Motor neuron (in vitro differentiated cells): ENCODE measurements at places on chromosomes 16 and 17. TPM values are rescaled to one million over a fixed set of nuclear protein-coding genes. Genes with fewer than 3 reads are reported as not detected.

Gene SPNS2
- 8.7 and 9.1 TPM in 2 replicates for total RNA-seq

Gene AXIN2
- 8.7 and 9.7 TPM in 2 replicates for total RNA-seq

Gene BAIAP3
- total RNA-seq, result 5.4 and 5.6 TPM in 2 replicates

Gene C16orf96
- total RNA-seq, result 0.35 and 0.49 TPM in 2 replicates

DNA sequence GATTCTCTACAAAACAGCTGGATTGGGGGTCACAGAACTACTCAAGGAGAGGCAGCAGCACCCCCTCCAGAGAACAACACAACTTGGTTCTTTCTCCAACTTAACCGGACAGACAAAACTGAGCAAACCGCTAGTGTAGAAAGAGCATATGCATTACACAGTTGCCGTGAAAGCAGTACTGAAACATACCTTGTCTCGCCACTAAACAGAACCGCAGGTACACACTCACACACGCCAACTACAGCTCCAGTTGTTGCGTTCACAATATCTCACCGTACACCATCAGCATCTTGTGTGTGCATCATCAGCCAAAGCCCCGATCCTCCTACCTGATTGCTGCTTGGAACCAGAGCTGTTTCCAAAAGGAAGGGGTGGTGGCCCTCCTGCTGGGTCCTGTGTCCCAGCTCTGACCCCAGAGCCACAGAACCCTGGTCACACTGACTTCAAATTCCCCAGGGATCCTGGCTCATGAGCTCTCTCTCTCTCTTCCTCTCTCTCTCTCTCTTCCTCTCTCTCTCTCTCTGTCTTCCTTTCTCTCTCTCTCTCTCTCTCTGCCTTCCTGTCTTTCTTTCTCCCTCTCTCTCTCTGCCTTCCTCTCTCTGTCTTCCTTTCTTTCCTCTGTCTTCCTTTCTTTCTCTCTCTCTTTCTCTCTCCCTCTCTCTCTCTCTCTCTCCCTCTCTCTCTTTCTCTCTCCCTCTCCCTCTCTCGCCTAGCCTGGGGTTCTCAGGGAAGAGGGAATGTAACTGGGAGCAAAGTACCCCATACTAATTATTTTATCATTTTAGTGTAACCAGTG lies 8.4 kb downstream of the PIMREG start:
- no peak for ATAC-seq

GRCh38 chr17:6394055-6394606 lies 40.8 kb downstream of the AIPL1 start:
- ATAC-seq, result no peak

GRCh38 chr16:17828012-17828411 lies 357.3 kb upstream of the XYLT1 start:
- ATAC-seq, result no peak

DNA sequence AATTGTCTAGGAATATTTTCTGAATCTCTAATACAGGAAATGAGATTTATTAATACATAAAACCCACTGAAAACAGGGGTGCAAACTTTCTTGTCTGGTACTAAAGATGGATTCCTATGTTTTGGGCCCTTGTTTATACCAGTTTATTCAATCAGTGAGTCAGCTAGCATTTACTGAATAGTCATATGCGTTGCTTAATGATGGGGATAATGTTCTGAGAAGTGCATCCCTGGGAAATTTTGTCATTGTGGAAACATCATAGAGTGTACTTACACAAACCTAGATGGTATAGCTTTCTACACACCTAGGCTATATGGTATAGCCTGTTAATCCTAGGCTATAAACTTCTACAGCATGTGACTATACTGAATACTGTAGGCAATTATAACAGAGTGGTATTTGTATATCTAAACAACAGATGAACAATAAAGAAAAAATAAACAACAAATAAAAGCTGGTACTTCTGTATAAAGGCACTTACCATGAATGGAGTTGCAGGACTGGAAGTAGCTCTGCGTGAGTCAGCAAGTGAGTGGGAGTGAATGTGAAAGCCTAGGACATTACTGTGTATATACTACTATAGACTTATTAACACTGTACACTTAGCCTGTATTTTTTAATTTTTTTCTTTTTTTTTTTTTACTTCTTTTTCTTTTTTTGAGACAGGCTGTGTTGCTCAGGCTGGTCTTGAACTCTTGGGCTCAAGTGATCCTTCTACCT lies 63.7 kb downstream of the SIAH1 start:
- no peak for ATAC-seq

DNA sequence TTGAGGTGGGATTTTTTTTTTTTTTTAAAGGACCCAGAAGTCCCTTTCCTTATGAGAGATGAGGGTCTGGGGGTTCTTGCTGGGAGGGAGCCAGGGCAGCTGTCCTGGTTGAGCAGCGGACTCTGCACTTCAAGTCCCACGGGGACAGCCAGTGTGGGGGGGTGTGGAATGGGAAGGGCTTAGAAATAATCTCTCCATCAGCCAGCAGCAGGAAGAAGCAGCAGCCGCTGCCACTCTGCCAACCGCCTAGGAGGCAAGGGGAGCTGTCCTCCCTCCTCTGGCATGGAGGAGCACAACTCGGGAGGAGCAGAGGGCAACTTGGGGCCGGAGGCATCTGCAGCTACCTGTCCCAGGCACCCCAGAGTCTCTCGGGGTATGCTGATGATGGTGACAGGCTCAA lies at the start of gene KCNG4:
Gene KCNG4, minus strand, starts transcription at position 104 of the 400 bp plus-strand sequence. CDS start 2,527 bp downstream, outside the sequence.
- ATAC-seq, result peak; percentile 29

- no peak for ATAC-seq
Measured at GRCh38 chr16:67053767-67054334, 24.9 kb downstream of the CBFB start.

DNA sequence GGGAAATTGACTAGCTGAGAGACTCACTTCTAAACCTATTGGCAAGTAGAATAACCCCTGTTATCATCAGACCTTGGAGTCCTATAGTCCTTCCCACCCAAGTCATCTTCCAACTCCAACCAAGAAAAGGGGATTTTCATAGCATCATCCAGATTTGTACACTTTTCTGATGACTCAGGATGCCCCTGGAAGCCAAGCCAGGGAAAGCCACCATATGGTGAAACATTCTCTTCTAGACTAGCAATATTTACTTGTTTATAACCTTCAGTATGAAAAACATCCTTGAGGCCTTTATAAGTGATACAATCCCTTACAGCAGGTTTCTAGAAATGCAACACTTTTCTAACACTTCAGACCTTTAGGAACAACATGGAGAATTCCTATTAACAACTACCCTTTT lies 618.8 kb upstream of the CDH11 start:
- no peak for ATAC-seq
